Left renal pelvis (tissue), 4 donors: ENCODE measurements at places on chromosomes 11 and 22. TPM values are rescaled to one million over a fixed set of nuclear protein-coding genes. Genes with fewer than 3 reads are reported as not detected.

MMP11 gene
- 80.6 TPM for polyA plus RNA-seq

TYR gene
- polyA plus RNA-seq = 0.08 TPM

GP1BB gene
- 6.1 TPM for polyA plus RNA-seq

MYOD1 gene
- not detected for polyA plus RNA-seq

GTSE1 gene
- polyA plus RNA-seq = 17.3 TPM

CNGA4 gene
- polyA plus RNA-seq = 0.34 TPM

NPTXR gene
- 4.3 TPM for polyA plus RNA-seq

OAF gene
- polyA plus RNA-seq = 48.4 TPM

OR52N4 gene
- not detected for polyA plus RNA-seq

CASTOR1 gene
- 10.4 TPM for polyA plus RNA-seq

OR8D2 gene
- polyA plus RNA-seq = not detected

MS4A14 gene
- 0.30 TPM for polyA plus RNA-seq

RIC8A gene
- 87.3 TPM for polyA plus RNA-seq

GPR83 gene
- polyA plus RNA-seq = 0.70 TPM

BBOX1 gene
- 62.2 TPM for polyA plus RNA-seq

GLB1L3 gene
- polyA plus RNA-seq = 1.5 TPM

TMEM135 gene
- 34.9 TPM for polyA plus RNA-seq

UVRAG gene
- 21.4 TPM for polyA plus RNA-seq

GRAP2 gene
- 1.1 TPM for polyA plus RNA-seq

OR51V1 gene
- not detected for polyA plus RNA-seq

PRG3 gene
- polyA plus RNA-seq = 1.2 TPM

DMC1 gene
- polyA plus RNA-seq = 4.9 TPM

IGSF9B gene
- 10.2 TPM for polyA plus RNA-seq

VPREB3 gene
- polyA plus RNA-seq = 0.56 TPM

ST14 gene
- polyA plus RNA-seq = 36.0 TPM

PKDREJ gene
- 0.26 TPM for polyA plus RNA-seq

TPBGL gene
- polyA plus RNA-seq = 0.21 TPM

ZNF143 gene
- 32.8 TPM for polyA plus RNA-seq

KDM4D gene
- polyA plus RNA-seq = 1.9 TPM

DCDC1 gene
- 0.97 TPM for polyA plus RNA-seq

TECTA gene
- polyA plus RNA-seq = 2.5 TPM

TMPRSS5 gene
- 1.3 TPM for polyA plus RNA-seq

BCO2 gene
- 4.5 TPM for polyA plus RNA-seq

BRD1 gene
- polyA plus RNA-seq = 46.0 TPM

DDTL gene
- 6.6 TPM for polyA plus RNA-seq
